NCI-H774 (cell line): ENCODE measurements at places on chromosomes 13 and 19.

- DNase-seq, result no peak
Measured at GRCh38 chr19:2987797-2988196, 10.4 kb downstream of the TLE6 start.

DNA sequence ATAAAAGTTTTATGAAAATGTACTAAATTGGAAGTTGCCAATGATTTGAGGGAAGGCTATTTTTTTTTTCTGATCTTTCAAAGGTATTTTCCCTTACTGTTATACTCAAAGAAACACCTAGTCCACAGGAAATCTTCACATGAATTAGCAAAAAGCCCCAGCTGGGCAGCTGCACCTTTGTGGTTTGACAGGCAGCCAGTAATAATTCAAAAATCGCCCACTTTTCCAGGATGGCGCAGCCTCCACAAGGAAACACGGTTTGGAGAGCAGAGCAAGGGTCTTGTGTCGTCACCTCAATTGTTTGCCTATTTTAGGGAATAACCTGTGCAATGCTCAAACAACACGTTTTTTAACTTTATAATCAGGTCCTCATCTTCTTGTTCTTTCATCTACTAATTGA, 324.9 kb upstream of the GPC6 start:
- DNase-seq, result no peak

DNA sequence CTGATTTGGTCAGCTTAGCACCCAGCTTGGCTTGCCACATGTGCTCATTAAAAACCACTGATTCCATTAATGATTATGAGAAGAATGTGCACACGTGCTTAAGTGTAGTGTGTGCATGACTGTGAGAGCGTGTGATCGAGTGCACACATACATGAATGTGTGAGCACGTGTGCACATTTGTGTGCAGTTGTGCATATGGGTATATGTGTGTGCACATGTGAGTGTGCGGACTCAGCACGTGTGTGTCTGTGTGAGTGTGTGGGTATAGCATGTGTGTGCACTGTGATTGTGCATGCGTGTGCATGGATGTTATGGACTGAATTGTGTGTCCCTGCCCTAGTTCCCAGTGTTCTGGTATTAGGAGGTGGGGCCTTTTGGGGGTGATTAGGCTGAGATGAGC, 202.1 kb upstream of the ZNF536 start:
- no peak for DNase-seq

- no peak for DNase-seq
Measured at GRCh38 chr13:49292742-49293486, 45.2 kb downstream of the CDADC1 start.

- DNase-seq, result no peak
Measured at GRCh38 chr13:80547885-80548825, 207.2 kb upstream of the SPRY2 start.

DNA sequence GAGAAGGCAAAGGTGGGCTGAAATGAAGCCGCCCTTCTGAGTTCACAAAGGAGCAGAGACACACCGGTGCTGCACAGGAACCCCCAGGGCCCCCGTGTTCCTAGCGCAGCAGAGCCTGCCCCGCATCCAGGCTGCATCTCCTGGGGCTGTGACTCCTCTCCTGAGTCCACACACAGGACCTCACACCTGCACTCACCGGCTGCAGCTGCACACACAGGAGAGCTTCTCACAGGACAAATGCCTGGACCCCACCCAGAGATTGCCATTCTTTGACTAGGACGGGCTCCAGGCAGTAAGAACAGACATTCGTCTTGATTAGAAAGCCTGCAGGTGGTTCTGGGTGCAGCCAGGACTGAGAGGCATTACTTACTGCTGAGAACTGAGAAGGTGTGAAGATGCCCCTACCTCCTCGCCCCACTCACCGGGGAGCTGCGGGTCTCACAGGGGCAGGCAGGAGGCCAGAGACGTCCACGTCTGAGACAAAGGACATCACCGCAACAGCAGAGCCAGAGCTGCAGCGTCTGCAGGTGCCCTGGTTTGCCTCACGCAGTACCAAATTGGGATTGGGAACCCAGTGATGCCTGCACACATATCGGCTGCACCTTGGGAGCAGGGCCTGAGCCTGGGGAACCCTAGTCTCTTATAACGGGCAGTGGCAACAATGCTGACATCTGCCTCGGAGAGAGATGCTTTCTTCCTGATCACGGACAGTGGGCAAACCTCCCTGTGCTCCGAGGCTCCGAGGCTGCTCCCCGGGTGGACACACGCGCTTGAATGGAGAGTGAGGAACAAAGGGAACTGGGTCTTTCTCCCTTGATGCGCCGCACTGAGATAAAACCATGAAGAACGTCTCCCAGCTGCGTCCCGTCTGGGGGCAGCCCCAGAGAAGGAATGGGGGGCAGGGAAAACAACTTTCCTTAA, 50.4 kb downstream of the RASA3 start:
- no peak for DNase-seq

GRCh38 chr13:35694031-35694430, 217.5 kb upstream of the MAB21L1 start:
- no peak for DNase-seq

GRCh38 chr13:23637829-23638228, 67.6 kb downstream of the TNFRSF19 start:
- DNase-seq, result no peak

DNA sequence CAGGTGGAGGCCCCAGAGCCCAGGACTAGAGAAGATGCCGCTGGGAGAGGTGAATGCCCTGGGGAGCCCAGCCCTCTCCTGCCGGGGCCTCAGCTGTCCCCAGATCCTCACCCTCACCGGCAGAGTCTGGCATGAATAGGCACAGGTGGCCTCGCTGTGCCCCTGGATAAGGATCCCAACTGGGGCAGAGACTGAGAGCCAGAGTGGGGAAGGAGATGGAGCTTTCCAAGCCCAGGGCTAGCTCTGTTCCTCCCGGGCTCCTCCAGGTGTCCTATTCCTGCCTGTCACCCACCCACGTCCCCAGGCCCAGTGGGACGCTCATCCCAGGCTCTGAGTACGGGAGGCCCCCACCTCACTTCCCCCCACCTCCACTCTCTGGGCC, 16.5 kb downstream of the PRR36 start:
- no peak for DNase-seq

DNA sequence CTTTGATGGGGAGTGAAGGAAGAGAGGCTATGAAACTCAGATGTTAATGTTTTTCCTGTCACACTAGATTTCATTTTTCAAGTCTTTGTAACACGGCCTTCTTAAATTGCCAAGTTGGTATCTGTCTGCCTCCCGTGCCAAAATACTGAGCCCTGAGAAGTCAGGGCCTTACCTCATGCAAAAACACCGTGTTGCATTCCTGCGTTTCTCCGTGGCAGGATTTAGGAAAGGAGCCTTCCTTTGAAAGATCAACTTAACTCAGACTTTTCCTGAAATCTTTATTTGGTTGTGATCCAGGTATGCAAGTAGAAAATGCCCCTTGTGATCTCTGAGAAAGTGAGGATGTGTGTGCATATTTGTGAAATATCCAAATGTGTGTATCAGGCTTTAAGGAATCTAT, 1291.0 kb upstream of the SLC10A2 start:
- no peak for DNase-seq
